ENCODE measurements at places on chromosomes 2 and 18.
A peak's percentile ranks its signal among the peaks of the same experiment; 100 is the strongest.

DNA sequence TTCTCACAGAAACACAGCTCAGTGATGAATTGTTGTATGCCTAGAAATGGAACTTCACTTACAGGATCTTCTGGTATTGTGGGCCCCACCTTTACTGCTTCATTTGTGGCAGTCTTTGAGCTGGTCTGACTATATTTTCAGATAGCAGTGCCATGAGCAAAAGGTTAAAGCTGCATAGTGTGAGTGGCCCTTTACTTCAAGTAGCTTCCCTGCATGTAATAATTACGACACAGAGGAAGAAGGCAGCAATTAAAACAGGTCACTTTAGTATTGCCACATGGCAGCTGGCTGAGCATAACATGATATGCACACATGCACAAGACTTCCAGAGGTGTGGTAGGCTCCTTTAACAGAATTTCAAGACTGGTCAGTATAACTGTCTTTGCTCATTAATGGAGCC lies 426.3 kb upstream of the ZEB2 start:
- DNase-seq: no peak

- DNase-seq: no peak
Observed at GRCh38 chr2:176924909-176925534, 287.6 kb upstream of the HNRNPA3 start.

- no peak for DNase-seq
Observed at GRCh38 chr2:74083750-74084149, 64.0 kb downstream of the BOLA3 start.

DNA sequence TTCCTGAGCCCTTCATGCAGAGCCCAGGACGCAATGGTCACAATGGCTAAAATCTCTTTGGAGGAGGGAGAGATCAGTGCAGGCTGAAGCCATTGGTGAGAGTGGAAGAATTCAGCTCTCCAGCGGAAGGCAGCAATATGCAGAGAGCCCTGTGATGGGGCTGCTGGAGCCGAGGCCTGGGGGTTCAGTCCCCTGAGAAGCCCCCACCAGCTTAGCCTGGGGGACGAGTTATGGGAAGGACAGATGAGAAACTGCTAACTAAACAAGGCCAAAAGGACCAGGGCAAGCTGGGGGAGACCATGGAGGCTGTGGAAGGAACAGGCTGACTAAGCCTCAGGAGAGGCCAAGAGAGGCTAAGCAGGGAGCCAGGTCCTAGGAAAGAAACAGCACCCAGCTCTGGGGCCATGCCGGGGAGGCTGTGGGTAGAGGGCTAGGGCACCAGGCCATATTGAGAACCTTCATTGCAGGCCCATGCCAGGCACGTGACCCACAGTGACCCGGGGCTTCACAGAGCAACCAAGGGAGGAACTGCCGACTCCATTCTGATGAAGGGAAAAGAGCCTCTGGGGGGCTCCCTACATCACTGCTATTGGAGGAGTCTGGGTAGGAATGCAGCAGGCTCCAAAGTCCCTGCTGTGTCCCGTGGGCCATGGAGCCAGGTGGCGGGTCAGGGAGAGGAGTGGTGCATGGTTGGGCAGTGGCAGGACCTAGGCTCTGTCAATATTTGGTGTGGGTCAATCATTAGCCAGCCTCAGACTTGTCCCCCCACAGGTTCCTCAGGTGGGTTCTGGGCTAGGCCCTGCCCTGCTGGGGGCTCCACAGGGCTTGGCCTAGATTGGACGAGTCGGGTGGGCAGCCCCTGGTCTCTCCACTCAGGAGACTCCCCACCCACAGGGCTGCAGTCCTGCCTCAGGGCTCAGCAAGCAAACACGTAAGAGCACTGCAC lies 19.8 kb downstream of the PROC start:
- DNase-seq: no peak

DNA sequence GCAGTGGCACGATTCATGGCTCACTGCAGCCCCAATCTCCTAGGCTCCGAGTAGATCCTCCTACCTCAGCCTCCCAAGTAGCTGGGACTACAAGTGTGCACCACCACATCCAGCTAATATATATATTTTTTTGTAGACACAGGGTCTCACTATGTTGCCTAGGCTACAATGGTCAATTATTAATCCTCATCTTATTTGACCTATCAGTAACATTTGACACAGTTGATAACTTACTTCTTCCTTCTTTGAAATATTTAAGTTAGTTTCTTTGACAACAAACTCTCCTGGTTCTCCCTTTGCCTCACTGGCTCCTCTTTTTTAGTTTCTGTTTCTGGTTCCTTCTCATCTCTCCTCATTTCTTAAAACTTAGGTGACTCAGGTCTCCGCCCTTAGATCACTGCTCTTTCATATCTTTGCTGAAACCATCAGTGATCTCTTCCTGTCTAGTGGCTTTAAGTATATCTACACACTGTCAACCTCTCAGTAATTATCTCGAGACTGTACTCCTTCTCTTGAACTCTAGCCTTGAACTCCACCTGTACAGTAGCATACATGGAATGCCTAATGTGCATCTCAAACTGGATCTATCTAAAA lies 11.5 kb downstream of the PGAP1 start:
- DNase-seq: no peak

DNA sequence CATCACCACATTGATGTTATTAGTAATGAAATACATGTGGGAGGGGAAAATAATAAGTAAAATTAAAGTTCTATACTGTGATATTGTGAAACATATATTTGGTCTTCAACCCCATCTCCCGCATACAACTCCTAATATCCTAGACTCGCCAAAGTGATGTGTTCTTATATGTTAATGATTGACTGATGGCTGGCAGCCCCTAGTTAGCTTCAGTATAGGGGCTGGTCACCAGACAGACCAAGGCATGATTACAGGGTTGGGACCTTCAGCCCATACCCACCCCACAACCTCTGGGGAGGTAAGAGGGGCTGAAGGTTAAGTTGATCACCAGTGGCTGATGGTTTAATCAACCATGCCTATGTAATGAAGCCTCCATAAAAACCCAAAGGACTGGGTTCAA lies 28.1 kb upstream of the MREG start:
- DNase-seq: no peak

DNA sequence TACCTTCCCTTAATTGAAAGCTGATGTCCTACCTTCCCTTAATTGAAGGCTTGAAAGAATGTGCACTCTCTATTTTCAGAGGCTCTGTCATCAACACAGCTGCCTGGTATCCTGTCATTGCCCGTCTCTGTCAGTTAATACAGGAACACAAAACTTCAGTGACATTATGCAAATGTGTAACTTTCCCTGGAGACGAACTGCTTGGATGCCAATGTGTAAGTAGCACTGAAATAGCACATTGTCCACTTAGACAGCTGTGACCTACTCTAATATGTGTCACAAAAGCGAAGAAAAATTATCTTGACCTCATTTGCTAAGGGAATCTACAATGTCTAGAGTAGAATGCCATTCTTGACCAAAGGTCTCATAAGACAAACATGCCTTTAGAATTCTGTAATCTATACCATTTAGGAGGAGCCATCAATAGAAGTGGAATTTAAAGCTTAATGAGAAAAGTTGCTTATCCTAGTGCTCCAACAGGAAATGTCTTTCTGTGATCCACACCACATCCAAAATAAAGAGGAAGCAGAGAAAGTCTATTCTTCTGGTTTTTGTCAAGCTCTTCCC lies 138.1 kb downstream of the BARD1 start:
- no peak for DNase-seq

DNA sequence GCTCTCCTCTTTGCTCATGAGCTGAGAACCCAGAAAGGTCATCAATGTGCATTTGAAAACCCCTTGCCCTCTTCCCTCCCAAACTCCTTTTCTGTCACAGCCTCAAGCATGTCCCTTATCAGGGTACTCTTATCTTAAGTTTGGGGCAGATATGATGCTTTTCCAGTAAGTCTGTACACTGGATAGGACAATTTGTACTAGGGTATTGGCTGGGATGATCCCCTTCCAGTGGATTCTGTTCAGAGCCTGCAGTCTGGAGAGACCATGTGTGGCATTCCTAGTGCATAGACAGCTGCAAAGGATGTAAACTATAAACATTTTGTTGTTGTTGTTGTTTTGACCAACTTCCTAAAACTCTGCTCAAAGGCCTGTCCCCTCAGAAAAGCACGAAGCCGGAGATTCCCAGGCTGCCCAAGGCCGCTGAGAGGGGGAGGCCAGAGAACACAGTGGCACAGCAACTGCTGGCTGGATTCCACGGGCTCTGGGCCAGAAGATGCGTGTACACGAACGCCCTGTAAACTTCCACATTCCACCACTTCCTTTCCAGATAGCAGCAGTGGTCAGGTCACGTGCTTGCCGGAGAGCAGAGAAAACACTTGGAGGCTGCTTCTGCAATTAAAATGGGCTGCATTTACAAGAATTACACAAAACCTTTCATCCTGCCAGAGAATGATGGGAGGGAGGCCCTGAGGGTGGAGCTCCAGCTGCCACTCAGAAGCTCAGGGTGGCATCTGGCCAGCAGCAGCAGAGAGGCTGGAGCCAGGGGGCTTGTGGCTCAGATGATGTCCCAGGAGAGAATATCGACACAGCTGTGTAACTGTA lies 42.1 kb downstream of the BMP10 start:
- DNase-seq: peak; percentile 40

GRCh38 chr2:10179422-10179821 lies 56.9 kb downstream of the RRM2 start:
- no peak for DNase-seq

- DNase-seq: no peak
Observed at GRCh38 chr2:3254442-3254941, 123.1 kb downstream of the EIPR1 start.

DNA sequence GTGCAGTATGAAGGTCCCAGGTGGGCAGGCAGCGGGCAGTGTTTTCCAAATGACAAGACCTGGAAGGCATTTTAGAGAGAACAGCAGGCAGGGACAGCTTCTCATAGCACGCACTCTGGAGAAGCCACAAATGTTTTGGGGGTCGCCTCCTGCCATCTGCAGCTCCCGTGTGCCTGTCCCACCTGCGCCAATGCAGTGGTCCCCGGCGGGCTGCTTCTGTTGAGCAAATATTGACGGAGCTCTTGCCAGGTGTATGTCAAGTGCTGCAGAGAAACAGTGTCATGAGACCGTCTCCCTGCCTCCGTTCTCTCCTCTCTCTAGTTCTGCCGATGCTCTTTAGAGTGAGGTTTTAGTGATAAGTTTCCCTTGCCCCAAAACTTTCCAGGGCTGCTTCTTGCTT lies 174.8 kb downstream of the LDLRAD4 start:
- no peak for DNase-seq

DNA sequence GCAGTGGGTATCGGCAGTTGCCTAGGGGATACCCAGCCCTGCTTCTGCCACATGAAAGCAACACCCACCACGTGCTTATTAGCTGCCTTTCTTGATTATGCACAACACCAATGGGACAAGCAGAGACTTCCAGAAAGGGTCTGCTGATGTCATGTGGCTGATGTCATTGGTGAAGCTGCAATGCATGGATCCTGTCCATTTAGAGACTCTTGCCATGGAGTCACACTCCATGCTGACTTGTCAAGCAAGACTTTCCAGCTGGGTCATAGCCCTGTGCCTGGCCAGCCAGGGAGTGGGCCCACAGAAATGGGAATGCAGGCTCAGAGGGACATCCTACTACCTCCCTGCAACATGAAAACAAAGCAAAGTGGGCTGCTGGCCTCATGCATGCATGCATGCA lies 81.8 kb downstream of the VAPA start:
- no peak for DNase-seq

DNA sequence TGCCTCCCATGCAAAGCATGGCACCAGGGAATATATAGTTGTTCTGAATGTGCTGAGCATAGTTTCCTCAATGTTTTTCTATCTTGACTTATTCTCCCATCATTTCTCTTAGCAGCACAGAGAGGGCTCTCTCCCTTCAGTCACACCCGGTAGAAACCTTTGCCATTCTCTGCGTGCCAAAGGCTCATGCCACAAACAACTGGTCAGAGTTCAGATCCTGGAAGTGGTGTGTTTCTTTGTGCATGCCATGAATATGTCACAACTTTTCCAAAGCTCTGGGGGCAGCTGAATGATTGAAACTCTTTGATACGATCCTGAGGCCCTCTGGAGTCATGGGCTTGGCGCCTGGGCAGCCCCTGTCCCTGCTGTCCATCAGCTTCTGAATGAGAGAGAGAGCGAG lies 28.0 kb upstream of the EDAR start:
- DNase-seq: no peak

- DNase-seq: no peak
Observed at GRCh38 chr2:127572841-127573240, 37.4 kb downstream of the MYO7B start.

DNA sequence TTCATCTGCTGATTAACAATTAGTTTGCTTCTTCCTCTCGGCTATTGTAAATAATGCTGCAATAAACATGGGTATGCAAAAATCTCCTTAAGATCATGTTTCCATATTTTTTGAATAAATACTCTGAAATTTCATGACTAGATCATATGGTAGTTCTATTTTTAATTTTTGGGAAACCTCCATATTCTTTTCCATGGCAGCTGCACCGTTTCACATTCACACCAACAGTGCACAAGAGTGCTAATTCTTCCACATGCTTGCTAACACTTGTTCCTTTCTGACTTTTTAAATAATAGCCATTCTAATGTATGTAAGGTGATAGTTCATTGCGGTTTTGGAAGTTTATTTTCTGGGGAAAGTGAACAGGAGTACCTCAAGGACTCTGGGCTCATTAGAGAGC lies 52.6 kb upstream of the TACR1 start:
- no peak for DNase-seq

DNA sequence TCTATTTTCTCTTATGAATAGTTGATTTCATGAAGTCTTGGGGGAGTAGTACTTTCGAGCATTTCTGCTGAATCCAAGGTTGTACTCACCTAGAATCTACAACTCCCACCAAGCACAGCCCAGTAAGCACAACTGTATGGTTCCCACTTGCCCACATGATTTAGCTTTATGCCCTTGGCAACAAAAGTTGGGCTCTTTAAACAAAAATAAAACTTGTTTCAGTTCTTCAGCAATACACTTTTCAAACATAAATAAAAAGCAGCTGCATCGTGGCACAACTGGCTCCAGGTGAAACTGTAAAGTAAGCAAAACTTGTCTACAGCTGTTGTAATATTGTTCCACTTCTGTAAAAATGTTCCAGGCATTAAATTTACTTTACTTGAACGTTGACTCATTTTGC lies 99.8 kb upstream of the FSIP2 start:
- DNase-seq: no peak

- DNase-seq: peak; percentile 97
Observed at GRCh38 chr2:101446869-101447268, 28.0 kb downstream of the RFX8 start.

GRCh38 chr2:118055512-118056164 lies 32.6 kb upstream of the INSIG2 start:
- DNase-seq: no peak
